ENCODE measurements at places on chromosomes 5 and 9.

DNA sequence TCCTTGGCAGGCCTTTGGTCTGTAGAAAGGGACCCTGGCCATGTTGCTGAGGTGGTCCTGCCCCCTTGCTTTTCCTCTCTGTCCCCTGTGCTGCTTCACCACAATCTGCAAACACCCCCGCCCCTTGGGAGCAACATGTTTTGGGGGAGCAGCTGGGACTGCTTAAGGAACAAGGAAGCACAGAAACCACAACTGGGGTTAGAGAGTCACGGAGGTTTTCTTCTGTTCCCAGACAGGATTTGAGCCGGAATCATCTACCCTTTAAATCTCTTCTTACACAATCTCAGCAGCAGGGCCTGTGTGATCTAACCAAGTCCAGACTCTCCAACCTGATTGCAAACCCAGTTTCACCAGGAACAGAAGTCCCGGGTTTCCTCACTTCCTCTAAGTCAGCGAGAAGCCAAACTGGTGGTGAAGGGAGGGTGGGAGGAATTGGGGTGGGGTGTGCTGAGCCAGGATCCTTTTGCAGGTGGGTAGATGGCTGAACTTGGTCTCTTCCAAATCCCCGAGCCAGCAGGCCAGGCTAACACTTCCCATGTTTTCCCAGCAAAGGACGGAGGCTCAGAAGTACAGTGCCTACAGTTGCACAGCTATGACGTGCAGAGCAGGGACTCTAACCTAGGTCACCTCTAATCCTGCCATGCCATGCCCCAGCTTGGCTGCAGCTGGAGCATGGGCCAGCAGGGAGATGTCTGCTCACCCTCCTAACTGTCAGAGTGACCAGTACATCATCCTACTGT, 25.0 kb downstream of the SH3PXD2B start:
- H3K4me1 ChIP-seq = peaks cover 20% of the 10 kb centered on the region
- no peak overlapping the region for H3K4me3 ChIP-seq
- H3K27ac ChIP-seq = peak overlapping the region; percentile 95
- no peak for DNase-seq

DNA sequence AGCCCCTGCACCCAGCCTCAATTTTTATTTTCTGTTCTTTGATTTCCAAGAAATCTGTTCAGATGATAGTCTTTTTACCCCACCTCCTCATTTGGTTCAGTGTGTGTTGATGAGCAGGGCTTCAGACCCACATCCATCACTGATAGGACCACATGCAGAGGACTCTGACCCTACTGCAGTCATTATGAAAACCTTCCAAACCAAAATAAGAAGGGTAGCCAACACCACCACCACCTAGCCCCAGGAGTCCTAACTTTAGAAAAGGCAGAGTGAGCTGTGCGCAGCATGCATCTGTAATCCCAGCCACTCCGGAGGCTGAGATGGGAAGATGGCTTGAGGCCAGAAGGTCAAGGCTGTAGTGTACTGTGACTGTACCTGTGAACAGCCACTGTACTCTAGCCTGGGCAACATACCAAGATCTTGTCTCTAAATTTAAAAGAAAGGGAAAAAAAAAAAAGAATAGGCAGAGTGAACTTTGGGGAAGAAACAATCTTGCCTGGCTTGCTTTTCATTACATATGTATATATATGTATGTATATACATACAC, 13.0 kb downstream of the CDKN2AIPNL start:
- H3K27me3 ChIP-seq = no peaks in the 10 kb centered on the region
- no peaks in the 10 kb centered on the region for H3K36me3 ChIP-seq
- no peaks in the 10 kb centered on the region for H3K4me1 ChIP-seq
- no peak overlapping the region for H3K4me3 ChIP-seq

- H3K27ac ChIP-seq = no peak overlapping the region
- no peaks in the 10 kb centered on the region for H3K27me3 ChIP-seq
- no peaks in the 10 kb centered on the region for H3K36me3 ChIP-seq
Observed at GRCh38 chr5:103901885-103902284, 339.3 kb upstream of the NUDT12 start.

DNA sequence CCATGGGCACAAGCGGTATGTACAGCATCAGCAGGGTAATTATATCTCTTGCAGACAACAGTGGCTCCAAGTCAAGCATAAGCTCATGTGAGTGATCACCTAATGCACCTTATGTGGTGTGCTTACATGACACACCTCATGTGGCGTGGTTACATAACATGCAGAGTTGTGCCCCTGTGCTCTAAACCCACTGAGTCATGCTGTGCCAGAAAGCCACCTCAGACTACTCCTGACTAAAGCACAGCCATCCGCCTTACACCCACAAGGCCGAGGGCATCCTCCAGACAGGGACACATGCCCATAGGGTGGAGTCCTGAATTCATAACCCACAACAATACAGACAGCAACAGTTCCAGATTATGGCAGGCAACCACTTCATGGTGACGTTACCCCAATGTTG, 163.7 kb upstream of the SLC30A5 start:
- no peak for DNase-seq
- no peaks in the 10 kb centered on the region for H3K4me1 ChIP-seq
- H3K27me3 ChIP-seq = no peaks in the 10 kb centered on the region
- no peak overlapping the region for H3K4me3 ChIP-seq
- H3K27ac ChIP-seq = no peak overlapping the region

DNA sequence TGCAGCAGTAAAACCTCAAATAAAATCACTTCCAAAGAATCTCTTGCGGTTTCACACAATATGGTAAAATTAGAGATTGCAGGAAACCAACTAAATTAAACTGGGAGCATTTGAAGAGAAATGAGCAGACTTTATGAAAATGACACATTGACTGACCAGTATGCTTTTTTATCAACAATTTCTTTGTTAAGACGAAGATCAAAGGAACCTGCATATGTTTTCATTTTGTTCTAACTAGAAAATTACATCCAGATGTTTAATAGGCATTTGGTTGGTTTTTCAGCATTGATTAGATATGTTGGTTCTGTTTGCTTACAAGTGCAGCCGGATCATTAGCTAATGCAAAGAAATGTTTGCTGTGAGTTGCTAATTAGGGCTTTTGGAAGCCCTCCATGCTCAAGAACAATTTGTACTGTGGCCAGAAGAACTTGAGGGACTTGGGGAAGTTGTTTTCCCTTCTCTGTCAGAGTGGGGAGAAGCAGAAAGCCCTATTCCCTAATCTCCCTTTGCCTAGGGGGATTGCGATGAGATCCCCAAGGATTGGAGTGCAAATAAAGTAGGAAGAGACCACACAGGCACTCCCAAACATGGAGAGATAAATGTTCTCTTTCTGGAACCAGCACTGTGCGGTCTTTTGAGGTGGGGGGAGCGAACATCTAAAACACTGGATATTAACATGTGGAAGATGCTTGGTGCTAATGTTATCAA, 4.5 kb upstream of the TLE1 start:
- H3K4me1 ChIP-seq = no peaks in the 10 kb centered on the region
- H3K4me3 ChIP-seq = no peak overlapping the region
- no peaks in the 10 kb centered on the region for H3K27me3 ChIP-seq
- no peak overlapping the region for H3K27ac ChIP-seq
- H3K36me3 ChIP-seq = no peaks in the 10 kb centered on the region

DNA sequence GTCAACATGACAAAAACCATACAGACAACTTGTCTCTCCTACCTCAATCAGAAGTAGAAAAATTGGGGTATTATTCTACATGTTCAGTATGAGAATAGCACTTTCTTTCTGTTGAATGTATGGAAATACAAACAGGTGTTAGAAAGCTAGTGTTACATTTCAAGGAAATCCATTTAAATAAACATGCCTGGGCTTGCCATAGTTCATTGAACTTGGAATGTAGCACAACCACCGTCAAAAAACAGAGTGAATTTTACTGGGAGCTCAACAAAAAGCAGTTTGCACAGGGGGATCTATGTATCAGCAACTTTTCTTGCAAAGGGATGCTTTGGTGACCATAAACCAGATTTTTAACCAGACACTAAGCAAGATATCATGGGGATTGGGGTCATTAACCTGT, 307.9 kb upstream of the SMARCA2 start:
- no peak overlapping the region for H3K27ac ChIP-seq
- no peak for DNase-seq
- no peaks in the 10 kb centered on the region for H3K4me1 ChIP-seq

- no peak for DNase-seq
- peak overlapping the region; percentile 75 for H3K27ac ChIP-seq
- H3K36me3 ChIP-seq = no peaks in the 10 kb centered on the region
- H3K4me3 ChIP-seq = no peak overlapping the region
- no peaks in the 10 kb centered on the region for H3K4me1 ChIP-seq
- no peaks in the 10 kb centered on the region for H3K27me3 ChIP-seq
Observed at GRCh38 chr5:53333160-53333559, 147.3 kb upstream of the FST start.

DNA sequence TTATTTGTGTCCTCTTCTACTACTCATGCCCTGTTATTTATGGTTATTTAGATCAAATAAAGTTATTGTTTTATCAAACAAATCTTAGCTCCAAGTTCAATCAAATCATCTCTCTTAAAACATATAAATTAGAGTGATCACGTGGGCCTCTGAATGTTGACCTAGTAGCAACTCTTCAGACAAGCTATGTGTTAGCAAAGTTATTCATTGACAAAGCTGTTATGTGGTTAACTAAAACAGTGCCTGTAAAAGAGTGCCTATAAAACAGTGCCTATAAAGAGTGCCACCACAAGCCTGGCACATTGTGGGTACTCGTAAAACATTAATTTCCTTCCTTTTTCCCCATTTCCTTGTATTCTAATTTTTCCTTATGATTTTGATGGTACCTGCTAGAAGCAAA, 421.9 kb downstream of the HCN1 start:
- no peaks in the 10 kb centered on the region for H3K27me3 ChIP-seq
- no peaks in the 10 kb centered on the region for H3K36me3 ChIP-seq
- no peaks in the 10 kb centered on the region for H3K4me1 ChIP-seq
- no peak overlapping the region for H3K4me3 ChIP-seq
- H3K27ac ChIP-seq = no peak overlapping the region

DNA sequence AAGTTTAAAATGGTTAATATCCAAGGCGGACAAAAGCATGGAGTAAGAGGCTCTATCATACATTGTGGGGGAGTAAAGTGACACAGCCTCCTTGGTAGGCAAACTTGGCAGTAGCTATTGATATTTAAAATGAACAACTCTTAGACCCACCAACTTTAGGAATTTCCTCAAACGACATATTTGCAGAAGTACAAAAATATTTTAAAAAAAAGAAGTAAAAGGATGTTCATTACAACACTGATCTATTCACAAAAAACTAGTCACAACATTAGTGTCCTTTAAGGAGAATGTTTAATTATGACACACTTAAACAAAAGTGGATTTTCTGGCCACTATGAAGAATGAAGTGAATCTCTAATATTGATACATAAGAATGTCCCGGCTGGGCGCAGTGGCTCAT, 1.7 kb downstream of the ALG2 start:
- no peak overlapping the region for H3K27ac ChIP-seq
- no peaks in the 10 kb centered on the region for H3K36me3 ChIP-seq
- H3K27me3 ChIP-seq = no peaks in the 10 kb centered on the region
- H3K4me1 ChIP-seq = peaks cover 18% of the 10 kb centered on the region

DNA sequence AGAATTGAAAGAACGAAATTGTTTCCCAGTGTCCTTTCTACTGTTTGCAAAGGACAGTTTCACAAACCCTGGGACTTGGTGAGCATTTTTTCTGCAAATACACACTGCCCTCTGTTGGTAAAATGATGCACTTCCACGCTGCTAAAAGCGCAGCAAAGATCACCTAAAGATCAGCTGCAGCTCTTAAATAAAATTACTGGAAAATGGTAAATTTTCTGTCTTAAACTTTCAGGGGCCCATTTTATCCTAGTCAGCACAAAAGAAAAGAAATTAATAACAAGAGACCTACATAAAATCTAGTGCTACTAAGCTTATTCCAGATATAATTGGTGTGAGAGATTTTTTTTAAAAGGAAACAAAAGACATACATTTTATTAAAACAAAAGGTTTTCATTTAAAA, 566.0 kb downstream of the CAAP1 start:
- H3K27me3 ChIP-seq = no peaks in the 10 kb centered on the region
- DNase-seq = no peak
- no peak overlapping the region for H3K27ac ChIP-seq
- no peaks in the 10 kb centered on the region for H3K4me1 ChIP-seq

DNA sequence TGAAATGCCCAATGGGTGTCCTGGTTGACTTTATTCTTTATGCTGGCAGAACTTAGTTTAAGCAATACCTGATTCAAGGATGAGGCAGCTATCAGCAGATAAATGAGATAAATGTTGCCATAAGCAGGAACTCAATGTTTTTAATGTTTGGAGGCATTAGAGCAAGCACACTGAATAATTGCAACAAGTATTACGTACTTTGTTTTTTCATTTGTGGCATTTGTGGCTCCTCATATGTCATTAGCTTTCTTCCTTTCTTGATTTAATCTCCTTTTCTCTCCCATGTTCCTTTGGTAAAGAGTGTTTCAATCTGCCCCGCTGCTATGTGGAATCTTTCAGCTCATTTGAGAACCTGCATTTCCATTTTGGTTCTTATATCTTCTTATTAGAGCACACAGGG, 6.4 kb upstream of the NR3C1 start:
- H3K36me3 ChIP-seq = no peaks in the 10 kb centered on the region
- no peak overlapping the region for H3K27ac ChIP-seq
- H3K4me3 ChIP-seq = no peak overlapping the region

DNA sequence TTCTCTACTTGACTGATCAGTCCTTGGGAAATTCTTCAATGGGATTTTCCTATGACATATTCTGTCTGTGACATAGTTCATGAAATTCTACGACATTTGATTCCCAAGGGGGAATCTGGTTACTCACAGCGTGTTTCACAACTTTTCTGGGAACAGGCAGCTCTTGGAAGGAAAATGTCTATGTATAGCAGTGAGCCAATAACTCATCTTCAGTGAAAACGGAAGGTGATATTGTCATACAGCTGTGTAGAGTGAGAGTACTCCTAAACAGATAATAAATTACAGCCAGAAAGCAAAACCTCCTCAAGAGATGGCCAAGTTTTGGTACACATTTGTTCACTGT, 91.4 kb downstream of the C9orf152 start:
- no peaks in the 10 kb centered on the region for H3K4me1 ChIP-seq
- H3K36me3 ChIP-seq = no peaks in the 10 kb centered on the region
- no peak overlapping the region for H3K27ac ChIP-seq
- no peaks in the 10 kb centered on the region for H3K27me3 ChIP-seq
- no peak for DNase-seq

DNA sequence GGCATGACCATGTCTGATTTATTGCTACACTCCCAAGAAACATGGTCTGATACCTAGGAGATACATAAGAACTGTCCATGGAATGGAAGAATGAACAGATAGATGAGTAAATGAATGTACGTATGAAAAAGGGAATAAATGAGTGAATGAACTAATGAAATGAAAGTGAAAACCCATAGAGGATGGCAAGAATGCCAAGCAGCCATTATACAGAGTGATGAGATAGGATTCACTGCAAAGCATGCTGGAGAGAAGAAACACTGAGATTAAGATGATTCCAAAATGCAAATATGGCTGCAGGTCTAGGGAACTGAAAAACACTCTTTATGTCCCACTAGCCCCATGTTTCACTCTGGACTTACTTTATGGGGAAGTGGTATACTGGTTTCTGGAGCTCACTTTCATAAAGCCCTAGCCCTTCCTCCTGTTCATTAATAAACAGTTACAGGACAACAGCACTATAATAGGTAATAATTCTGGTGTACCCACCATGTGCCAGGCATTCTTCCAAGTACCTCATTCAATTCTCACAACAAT, 170.3 kb upstream of the RAD23B start:
- H3K4me1 ChIP-seq = no peaks in the 10 kb centered on the region

GRCh38 chr9:120925535-120926396, 830 bp downstream of the TRAF1 start:
- no peak overlapping the region for H3K4me3 ChIP-seq
- H3K27ac ChIP-seq = peak overlapping the region; percentile 69
- no peaks in the 10 kb centered on the region for H3K27me3 ChIP-seq
- no peaks in the 10 kb centered on the region for H3K36me3 ChIP-seq

GRCh38 chr9:133702798-133703590, 35.2 kb downstream of the SARDH start:
- no peaks in the 10 kb centered on the region for H3K27me3 ChIP-seq
- no peaks in the 10 kb centered on the region for H3K36me3 ChIP-seq
- H3K27ac ChIP-seq = no peak overlapping the region
- H3K4me1 ChIP-seq = peaks cover 8% of the 10 kb centered on the region
- H3K4me3 ChIP-seq = peak overlapping the region; percentile 55

All from breast epithelium (tissue), 4 donors.